Endothelial cell of umbilical vein (primary cell): ENCODE measurements at places on chromosomes 3 and 15. TPM values are rescaled to one million over a fixed set of nuclear protein-coding genes. Genes with fewer than 3 reads are reported as not detected.

The TERC gene
- 6.1 and 10.0 TPM in 2 replicates for total RNA-seq

The PLSCR5 gene
- total RNA-seq: not detected in 2 replicates

The PODXL2 gene
- total RNA-seq: 5.3 and 6.5 TPM in 2 replicates

The GOLGA8K gene
- total RNA-seq: 2.0 and 3.8 TPM in 2 replicates

The RSL24D1 gene
- 58.2 and 60.0 TPM in 2 replicates for total RNA-seq

The ALDH1A2 gene
- 11.7 and 34.9 TPM in 2 replicates for total RNA-seq

The GOLGA8O gene
- 0.21 and 2.1 TPM in 2 replicates for total RNA-seq

The EFHB gene
- 0.82 and 0.99 TPM in 2 replicates for total RNA-seq

The NOX5 gene
- total RNA-seq: 0.07 TPM in 1 of 2 replicates, not detected in the other

The RLBP1 gene
- total RNA-seq: not detected in 2 replicates

The MST1R gene
- total RNA-seq: 0.93 and 1.5 TPM in 2 replicates

The KLHL6 gene
- 12.6 and 14.8 TPM in 2 replicates for total RNA-seq

The CHRM5 gene
- not detected in 2 replicates for total RNA-seq

The IFT57 gene
- total RNA-seq: 23.4 and 25.1 TPM in 2 replicates

The FYCO1 gene
- 20.2 and 20.8 TPM in 2 replicates for total RNA-seq

The PLSCR2 gene
- not detected in 2 replicates for total RNA-seq

The ZDHHC19 gene
- not detected in 2 replicates for total RNA-seq

The KNL1 gene
- total RNA-seq: 31.8 and 33.8 TPM in 2 replicates

The DCBLD2 gene
- 62.6 and 77.3 TPM in 2 replicates for total RNA-seq
